Glomerular endothelial cell (primary cell): ENCODE measurements at places on chromosomes 13 and 19. TPM values are rescaled to one million over a fixed set of nuclear protein-coding genes. Genes with fewer than 3 reads are reported as not detected.

Gene ZGLP1
- total RNA-seq = 0.39 and 1.3 TPM in 2 replicates

Gene HPN
- total RNA-seq = not detected in 2 replicates

Gene P2RY11
- total RNA-seq = 4.1 and 11.1 TPM in 2 replicates

Gene ZNF429
- total RNA-seq = 3.9 and 5.4 TPM in 2 replicates

Gene SIGLECL1
- not detected in 2 replicates for total RNA-seq

Gene POGLUT2
- 20.6 and 22.1 TPM in 2 replicates for total RNA-seq

Gene KLK12
- not detected in 2 replicates for total RNA-seq
